Heart left ventricle (tissue), 16 donors: ENCODE measurements at places on chromosomes 1 and 21.

DNA sequence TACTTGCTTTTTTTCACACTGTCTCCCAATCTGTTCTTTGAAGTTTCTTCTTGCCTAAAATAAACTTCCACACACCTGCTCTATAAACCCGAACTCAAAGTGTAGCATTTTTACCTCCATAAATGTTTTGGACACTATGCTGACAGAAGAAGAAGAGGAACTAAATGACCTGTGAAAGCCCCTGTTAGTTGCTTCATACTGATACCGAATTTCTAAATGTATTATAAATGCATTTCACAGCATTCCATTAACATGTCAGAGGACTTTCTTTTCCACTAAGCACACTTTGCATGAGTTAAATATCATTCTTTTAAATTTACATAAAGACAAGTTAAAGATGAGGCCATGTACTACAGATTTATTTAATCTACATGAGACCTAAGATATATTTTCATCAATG lies 281.0 kb downstream of the SMYD3 start:
- H3K4me1 ChIP-seq: no peaks in the 10 kb centered on the region
- H3K36me3 ChIP-seq: no peaks in the 10 kb centered on the region
- no peak overlapping the region for H3K4me3 ChIP-seq

- peaks cover 30% of the 10 kb centered on the region for H3K4me1 ChIP-seq
- DNase-seq: no peak
- no peak overlapping the region for H3K4me3 ChIP-seq
- H3K36me3 ChIP-seq: no peaks in the 10 kb centered on the region
- peak overlapping the region; percentile 57 for H3K27ac ChIP-seq
Observed at GRCh38 chr1:184953600-184954219, 20.6 kb downstream of the NIBAN1 start.

GRCh38 chr21:26748066-26748465 lies 97.1 kb downstream of the ADAMTS1 start:
- no peaks in the 10 kb centered on the region for H3K4me1 ChIP-seq
- no peak overlapping the region for H3K4me3 ChIP-seq
- no peak overlapping the region for H3K27ac ChIP-seq
- H3K27me3 ChIP-seq: no peaks in the 10 kb centered on the region

DNA sequence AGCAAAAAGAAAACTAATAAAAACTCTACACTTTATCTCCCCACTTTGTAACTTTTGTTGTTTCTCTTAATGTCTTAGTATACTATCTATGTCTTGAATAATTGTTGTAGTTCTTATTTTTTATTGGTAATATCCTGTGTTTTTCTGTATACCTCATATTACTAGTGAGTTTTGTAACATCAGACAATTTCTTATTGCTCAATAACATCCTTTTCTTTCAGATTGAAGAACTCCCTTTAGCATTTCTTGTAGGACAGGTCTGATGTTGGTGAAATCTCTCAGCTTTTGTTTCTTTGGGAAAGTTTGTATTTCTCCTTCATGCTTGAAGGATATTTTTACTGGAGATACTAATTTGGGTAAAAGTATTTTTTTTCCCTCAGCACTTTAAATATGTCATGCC lies 79.8 kb upstream of the LRRC8B start:
- H3K27ac ChIP-seq: no peak overlapping the region
- no peak for DNase-seq
- no peaks in the 10 kb centered on the region for H3K27me3 ChIP-seq
- no peak overlapping the region for H3K4me3 ChIP-seq
- no peaks in the 10 kb centered on the region for H3K36me3 ChIP-seq

GRCh38 chr1:182304218-182304617 lies 87.4 kb downstream of the GLUL start:
- DNase-seq: no peak
- H3K27me3 ChIP-seq: no peaks in the 10 kb centered on the region
- no peak overlapping the region for H3K27ac ChIP-seq
- H3K4me3 ChIP-seq: no peak overlapping the region
- H3K4me1 ChIP-seq: peaks cover 6% of the 10 kb centered on the region

GRCh38 chr1:235648954-235649367 lies 623 bp downstream of the GNG4 start:
- H3K27ac ChIP-seq: no peak overlapping the region
- H3K4me3 ChIP-seq: peak overlapping the region; percentile 54
- H3K4me1 ChIP-seq: peaks cover 7% of the 10 kb centered on the region

GRCh38 chr1:94648225-94649007 lies 106.9 kb upstream of the F3 start:
- no peaks in the 10 kb centered on the region for H3K36me3 ChIP-seq
- peak; percentile 32 for DNase-seq
- H3K27me3 ChIP-seq: no peaks in the 10 kb centered on the region
- no peak overlapping the region for H3K4me3 ChIP-seq
- no peaks in the 10 kb centered on the region for H3K4me1 ChIP-seq

- H3K27ac ChIP-seq: peak within 1 kb of the TSS; percentile 84
- no peak for DNase-seq
- no peak within 1 kb of the TSS for H3K4me3 ChIP-seq
- peaks cover 13% of the 10 kb centered on the region for H3K4me1 ChIP-seq
- peaks cover 4% of the 10 kb centered on the region for H3K36me3 ChIP-seq
- H3K27me3 ChIP-seq: no peaks in the 10 kb centered on the region
Observed at GRCh38 chr1:109687641-109688499, at the start of gene GSTM1. Gene GSTM1 (plus strand): TSS chr1:109687817. CDS start chr1:109687874, 57 bp downstream.

DNA sequence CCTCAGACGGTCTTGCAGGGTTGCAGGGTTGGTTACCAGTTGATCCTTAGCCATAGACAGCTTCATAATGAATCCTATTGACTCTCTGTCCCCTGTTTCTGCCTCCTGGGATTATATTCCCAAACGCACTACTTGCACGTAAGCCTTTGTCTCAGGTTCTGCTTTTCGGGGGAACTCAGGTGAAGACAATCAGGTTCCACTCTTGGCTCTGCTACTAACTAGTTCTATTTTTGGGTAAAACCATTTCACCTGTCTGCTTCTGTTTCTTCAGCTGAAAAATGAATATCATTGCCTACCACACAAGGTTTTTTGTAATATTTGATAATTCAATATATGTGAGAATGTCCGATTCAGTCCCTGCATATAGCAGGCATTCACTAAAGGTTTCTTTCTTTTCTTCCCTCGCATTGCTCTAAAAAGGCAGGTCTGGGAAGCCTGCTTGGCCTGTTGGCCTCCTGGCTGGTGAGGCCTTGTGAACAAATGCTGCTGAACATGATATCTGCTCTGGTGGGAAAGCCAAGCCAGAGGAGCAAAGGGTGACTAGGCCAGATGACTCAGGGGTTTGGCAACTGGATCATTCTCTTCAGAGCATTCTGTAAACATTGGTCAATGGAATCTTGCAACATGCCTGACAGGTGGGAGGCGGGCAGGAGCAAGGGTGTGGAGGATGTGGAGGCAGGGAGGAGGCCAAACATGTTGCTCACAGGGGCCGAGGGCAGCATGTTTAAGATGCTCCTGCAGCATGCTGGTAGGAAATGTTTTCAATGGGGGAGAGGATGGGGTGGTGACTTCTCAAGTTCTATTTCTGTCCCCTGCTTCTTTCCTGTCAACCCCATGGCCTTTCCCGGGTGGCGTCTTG lies 23.8 kb downstream of the IER5 start:
- no peaks in the 10 kb centered on the region for H3K36me3 ChIP-seq
- DNase-seq: peak; percentile 90
- H3K4me3 ChIP-seq: no peak overlapping the region
- H3K4me1 ChIP-seq: peaks cover 47% of the 10 kb centered on the region

DNA sequence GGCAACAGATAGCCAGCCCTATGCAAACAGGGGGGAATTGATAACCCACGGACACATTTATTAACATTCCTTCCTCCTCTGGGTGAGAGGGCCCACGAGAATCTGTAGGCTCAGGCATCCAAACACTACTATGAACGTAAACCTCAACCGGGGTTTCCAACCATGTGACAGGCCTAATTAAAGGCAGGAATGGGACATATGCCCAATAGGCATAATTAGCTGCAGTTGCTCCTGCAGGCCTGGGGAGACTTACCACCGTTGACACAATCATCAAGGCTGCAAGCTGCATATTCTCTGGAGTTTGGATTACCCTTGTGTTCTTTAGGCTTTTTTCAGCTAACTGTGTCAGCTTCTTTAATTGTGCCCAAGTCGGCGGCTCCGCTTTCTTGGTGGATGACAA lies 22.2 kb upstream of the GBP1 start:
- H3K36me3 ChIP-seq: no peaks in the 10 kb centered on the region
- H3K4me3 ChIP-seq: no peak overlapping the region
- no peak for DNase-seq
- no peaks in the 10 kb centered on the region for H3K4me1 ChIP-seq

GRCh38 chr1:9105336-9105867 lies 23.5 kb downstream of the GPR157 start:
- no peak overlapping the region for H3K27ac ChIP-seq
- DNase-seq: no peak
- no peaks in the 10 kb centered on the region for H3K36me3 ChIP-seq
- no peaks in the 10 kb centered on the region for H3K4me1 ChIP-seq

DNA sequence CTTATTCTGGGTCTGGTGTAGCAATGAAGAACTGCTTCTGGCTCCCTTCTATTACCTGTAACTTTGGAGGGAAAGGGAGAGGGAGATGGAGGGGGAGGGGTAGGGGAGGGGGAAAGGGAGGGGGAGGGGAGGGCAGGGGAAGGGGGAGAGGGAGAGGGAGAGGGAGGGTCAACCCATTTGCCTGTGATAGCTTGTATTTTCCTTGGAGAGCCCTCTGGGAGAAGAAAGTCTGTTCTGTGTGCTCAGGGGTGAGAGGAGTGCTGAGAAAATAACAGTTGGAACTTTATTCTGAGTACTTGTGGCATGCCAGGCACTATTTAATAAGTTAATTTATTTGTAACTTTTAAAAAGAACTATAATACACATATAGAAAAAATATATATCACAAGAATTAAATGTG lies 70.7 kb upstream of the TSPAN2 start:
- no peaks in the 10 kb centered on the region for H3K36me3 ChIP-seq
- peaks cover 11% of the 10 kb centered on the region for H3K4me1 ChIP-seq
- no peak for DNase-seq
- H3K4me3 ChIP-seq: no peak overlapping the region
- no peak overlapping the region for H3K27ac ChIP-seq

DNA sequence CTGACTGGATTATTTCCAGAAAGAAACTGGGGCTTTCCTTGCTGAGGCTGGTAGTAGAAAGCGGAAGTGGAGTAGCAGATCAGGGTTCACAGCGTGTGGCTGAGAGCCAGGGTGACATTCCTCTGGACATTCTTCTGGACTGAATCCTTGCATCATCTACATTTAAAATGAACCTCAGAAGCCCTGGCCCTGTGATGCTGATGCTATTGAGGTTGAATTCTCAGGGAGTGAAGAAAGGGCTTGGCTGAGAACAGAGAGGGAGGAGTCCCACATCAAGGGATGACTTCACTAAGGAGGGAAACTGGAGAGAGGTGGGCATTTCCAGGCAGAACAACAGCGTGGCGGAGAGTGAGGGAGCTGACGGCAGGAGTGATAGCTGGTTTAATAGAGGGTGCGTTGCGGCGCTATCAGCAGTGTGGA lies 102.3 kb upstream of the LMO4 start:
- no peak overlapping the region for H3K27ac ChIP-seq
- no peaks in the 10 kb centered on the region for H3K27me3 ChIP-seq
- H3K36me3 ChIP-seq: no peaks in the 10 kb centered on the region
- H3K4me1 ChIP-seq: no peaks in the 10 kb centered on the region
- peak; percentile 49 for DNase-seq
- no peak overlapping the region for H3K4me3 ChIP-seq

GRCh38 chr1:36085686-36086526 lies 2.0 kb downstream of the TEKT2 start:
- H3K4me1 ChIP-seq: peaks cover 21% of the 10 kb centered on the region
- peaks cover 2% of the 10 kb centered on the region for H3K36me3 ChIP-seq
- no peak overlapping the region for H3K4me3 ChIP-seq
- H3K27me3 ChIP-seq: peaks cover 26% of the 10 kb centered on the region
- no peak for DNase-seq

- DNase-seq: no peak
- H3K27me3 ChIP-seq: no peaks in the 10 kb centered on the region
- H3K36me3 ChIP-seq: no peaks in the 10 kb centered on the region
- no peaks in the 10 kb centered on the region for H3K4me1 ChIP-seq
- no peak overlapping the region for H3K4me3 ChIP-seq
Observed at GRCh38 chr1:113246929-113247328, 143.4 kb upstream of the MAGI3 start.

- no peak overlapping the region for H3K4me3 ChIP-seq
- H3K4me1 ChIP-seq: no peaks in the 10 kb centered on the region
- no peak overlapping the region for H3K27ac ChIP-seq
- no peak for DNase-seq
- H3K36me3 ChIP-seq: peaks cover 100% of the 10 kb centered on the region
Observed at GRCh38 chr1:55078470-55078869, 39.1 kb downstream of the PCSK9 start.

DNA sequence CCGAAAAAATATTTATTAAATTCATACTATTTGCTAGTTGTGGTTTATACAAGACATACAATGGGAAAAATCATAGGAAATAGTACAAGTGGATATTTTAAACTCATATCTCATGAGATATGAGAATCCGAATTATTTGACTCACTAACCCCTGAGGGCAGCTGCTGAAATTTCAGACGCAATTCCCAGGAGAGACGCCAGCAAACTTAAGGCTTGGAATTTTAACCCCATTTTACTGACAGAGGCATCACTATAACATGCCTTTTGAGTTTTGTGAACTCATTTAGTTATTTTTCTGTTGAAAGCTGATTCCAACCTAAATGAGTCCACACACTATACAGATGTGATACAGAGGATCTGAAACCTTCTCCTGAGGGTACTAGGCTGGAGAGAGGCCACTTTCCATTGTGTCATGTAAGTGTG lies 5.9 kb upstream of the MROH9 start:
- no peak overlapping the region for H3K4me3 ChIP-seq
- H3K4me1 ChIP-seq: peaks cover 10% of the 10 kb centered on the region
- H3K27ac ChIP-seq: peak overlapping the region; percentile 35
- H3K27me3 ChIP-seq: no peaks in the 10 kb centered on the region
- H3K36me3 ChIP-seq: no peaks in the 10 kb centered on the region

- no peak for DNase-seq
- H3K27me3 ChIP-seq: no peaks in the 10 kb centered on the region
- no peaks in the 10 kb centered on the region for H3K36me3 ChIP-seq
- peak overlapping the region; percentile 25 for H3K27ac ChIP-seq
- no peak overlapping the region for H3K4me3 ChIP-seq
Observed at GRCh38 chr1:228088586-228089498, 6.3 kb downstream of the ARF1 start.

GRCh38 chr21:44571844-44572782 lies 1.4 kb upstream of the KRTAP10-4 start:
- no peaks in the 10 kb centered on the region for H3K4me1 ChIP-seq
- H3K36me3 ChIP-seq: no peaks in the 10 kb centered on the region
- no peak overlapping the region for H3K4me3 ChIP-seq
- no peaks in the 10 kb centered on the region for H3K27me3 ChIP-seq
- DNase-seq: no peak
- H3K27ac ChIP-seq: no peak overlapping the region

- H3K4me1 ChIP-seq: peaks cover 2% of the 10 kb centered on the region
- no peak overlapping the region for H3K4me3 ChIP-seq
- no peaks in the 10 kb centered on the region for H3K36me3 ChIP-seq
- no peaks in the 10 kb centered on the region for H3K27me3 ChIP-seq
- H3K27ac ChIP-seq: no peak overlapping the region
Observed at GRCh38 chr1:179169616-179170467, 59.6 kb downstream of the ABL2 start.

GRCh38 chr1:204728045-204728444 lies 42.5 kb upstream of the LRRN2 start:
- H3K27me3 ChIP-seq: peaks cover 39% of the 10 kb centered on the region
- no peak overlapping the region for H3K4me3 ChIP-seq
- H3K27ac ChIP-seq: no peak overlapping the region
- no peak for DNase-seq
- no peaks in the 10 kb centered on the region for H3K36me3 ChIP-seq
